ENCODE measurements at places on chromosomes 2 and 18.

- peak; percentile 0 for DNase-seq
These were observed 25.2 kb downstream of the MOCOS start for GRCh38 chr18:36212301-36213171.

- no peak for DNase-seq
These were observed 273.1 kb downstream of the DLGAP1 start for GRCh38 chr18:4181882-4182568.

DNA sequence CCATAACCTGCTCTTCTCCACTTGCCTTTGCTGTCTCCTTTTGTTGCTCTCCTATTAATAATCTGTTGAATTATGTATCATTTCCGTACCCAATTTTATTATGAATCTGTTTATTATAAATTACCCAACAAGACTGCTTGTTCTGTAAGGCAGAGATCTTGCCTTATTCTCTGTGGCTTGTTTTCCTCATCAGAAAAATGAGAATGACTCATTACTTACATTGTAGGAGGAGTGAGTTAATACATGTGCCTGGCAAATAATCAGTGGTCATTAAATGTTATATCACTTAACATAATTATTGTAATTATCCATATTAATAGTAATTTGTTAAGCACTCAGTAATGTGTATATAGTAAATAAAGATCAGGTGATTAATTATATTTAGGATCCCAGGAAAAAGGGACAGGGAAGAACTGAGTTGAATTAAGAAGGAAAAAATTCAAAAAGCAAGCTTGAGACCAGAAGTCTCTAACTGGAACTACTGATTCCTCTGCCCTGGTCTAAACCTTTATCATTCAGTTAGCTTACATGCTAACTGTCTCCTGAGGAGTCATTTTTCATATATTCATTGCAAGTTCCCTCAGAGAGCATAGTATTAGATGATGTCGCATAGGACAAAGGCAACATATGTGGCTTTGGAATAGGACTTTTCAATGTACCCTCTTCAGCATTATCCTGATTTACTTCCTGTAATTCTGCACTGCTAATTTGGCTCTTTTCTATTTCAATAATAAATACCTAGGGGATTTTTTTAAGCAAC, 335.7 kb downstream of the GALNT13 start:
- no peak for DNase-seq

DNA sequence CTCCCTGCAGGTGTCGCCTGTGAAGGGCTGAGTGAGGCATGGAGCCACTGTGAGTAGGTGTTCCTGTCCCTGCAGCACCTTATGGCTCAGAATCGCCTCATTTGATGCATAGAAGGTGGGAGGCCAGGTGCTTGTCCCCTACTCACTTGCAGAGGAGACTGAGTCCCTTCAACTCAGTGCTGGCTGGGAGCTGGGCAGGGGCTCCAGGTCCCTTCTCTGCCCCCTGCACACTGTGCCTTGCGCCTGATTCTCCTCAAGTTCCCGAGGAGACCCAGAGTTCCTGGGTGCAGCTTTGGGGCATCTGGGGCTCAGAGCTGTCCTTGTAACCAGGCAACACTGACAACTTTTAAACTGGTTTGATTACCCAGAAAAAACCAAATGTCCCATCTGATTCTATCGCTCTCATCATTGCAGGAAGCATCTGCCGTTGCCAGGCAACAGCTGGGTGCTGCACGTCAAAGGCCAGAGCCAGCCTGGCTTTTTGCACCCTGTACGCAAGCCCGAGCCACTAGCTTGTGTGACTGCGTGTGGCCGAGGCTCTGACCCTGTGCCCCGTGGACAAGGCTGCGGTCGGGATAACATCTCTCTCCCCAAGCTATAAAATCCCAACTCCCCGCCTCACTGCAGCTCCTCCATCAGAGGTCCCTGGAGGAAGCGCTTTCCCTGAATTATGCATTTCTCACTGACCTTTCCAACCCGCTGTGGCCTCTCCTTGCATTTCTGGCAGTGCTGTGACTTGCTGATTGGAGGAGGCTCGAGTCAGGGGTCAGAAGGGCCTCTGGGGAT, 130.8 kb upstream of the HDAC4 start:
- no peak for DNase-seq

- DNase-seq: no peak
These were observed 25.0 kb downstream of the COA5 start for GRCh38 chr2:98583276-98583675.

GRCh38 chr2:209147981-209148380, 275.9 kb upstream of the MAP2 start:
- no peak for DNase-seq

- no peak for DNase-seq
These were observed 58.0 kb downstream of the NYAP2 start for GRCh38 chr2:225457482-225457881.

GRCh38 chr2:224120986-224121385, 81.9 kb upstream of the SERPINE2 start:
- DNase-seq: no peak

DNA sequence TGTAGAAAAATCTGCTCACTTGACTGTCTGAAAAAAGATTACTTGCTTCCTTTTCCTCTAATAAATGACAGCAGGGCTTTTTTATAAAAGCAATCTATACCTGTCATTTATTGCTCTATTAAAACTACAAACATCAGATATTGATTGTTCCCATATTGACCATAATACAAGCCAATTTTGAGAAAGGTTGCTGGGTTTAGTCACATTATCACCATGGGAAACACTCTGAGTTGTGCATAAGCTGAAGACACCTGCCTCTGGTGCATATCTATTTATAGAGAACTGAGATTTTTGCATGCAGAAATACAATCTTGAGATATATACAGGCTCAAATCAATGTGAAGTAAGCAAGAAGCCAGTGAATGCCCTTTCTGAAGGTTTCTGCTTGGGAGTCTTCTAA, 853.9 kb downstream of the DCC start:
- DNase-seq: no peak

DNA sequence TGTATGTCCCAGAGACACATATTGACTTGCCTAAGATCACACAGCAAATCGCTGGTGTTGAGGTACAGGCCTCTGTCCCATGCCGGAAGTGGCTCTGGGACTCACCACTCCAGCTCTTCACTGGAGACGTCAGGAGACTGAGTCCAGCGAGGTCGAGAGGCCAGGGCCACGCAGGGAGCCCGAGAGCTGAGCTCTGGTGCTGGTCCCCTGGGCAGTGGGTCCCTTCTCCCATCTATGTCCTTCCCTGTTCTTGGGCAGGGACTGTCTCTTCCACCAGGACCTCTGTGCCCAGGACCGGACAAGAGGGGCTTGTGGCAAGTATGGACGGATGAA, 62.4 kb upstream of the TWIST2 start:
- no peak for DNase-seq

DNA sequence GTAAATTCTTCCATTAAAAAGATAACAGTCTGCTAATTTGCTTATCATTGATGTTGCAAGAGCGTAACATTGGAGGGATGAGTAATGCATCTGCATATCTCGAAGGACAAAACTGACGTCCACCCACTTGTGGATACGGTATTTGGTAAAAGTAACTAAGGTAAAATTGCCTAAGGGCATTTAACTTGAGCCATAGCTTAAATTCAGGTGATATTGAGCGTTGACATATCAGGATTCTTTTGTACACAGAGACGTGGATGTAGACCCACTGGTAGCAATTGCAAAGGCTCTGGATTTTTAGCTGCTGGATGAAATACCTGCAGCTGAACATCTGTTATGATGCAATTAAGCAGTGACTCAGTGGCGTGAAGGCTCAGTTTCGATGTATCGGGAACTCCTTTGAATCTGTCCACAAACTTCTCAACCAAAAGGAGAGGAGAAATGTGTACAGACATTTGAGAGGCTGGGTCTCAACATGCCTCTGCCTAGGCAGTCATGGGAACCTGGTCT, 119.3 kb downstream of the SPTBN1 start:
- no peak for DNase-seq

GRCh38 chr18:9095297-9096006, 7.0 kb upstream of the NDUFV2 start:
- DNase-seq: no peak

DNA sequence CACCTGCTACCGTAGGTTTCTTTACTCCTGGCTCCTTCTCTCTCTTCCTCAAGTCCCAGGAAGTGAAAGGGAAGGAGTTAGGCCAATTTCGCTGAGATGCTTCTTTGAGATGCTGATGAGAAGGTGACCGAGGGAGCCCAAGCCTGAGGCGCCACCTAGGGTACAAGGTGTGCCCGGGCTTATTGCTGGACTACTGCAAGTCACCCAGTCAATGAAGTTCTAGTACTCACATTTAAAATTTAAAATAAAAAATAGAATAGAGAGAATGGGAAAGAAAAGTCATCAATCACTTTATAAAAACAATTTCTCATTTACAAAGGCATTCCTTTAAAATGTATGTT, 45.3 kb downstream of the ACAA2 start:
- no peak for DNase-seq

GRCh38 chr18:74928194-74928968, 280.6 kb downstream of the PTGR3 start:
- no peak for DNase-seq

DNA sequence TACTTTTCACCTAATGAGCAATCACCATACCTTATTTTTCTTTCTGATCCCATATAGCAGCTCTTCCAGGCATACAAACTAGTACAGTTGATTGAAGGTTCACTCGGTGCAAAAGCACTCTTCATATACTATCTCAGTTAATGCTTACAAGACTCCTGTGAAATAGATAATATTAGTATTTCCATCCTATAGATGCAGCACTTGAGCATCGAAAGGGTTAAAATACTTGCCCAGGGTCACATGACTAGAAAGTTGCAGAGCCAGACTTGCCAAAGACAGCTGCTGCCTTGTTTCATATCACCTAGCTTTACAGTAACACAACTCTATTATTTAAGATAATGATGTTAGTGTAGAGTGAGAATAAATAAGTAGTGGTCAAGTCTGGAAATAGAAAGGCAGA, 466.0 kb upstream of the TNP1 start:
- no peak for DNase-seq

All from putamen (tissue), 1 donor.